Stimulated activated effector memory CD8-positive, alpha-beta T cell treated with anti-CD3 and anti-CD28 coated beads, Interleukin-12 subunit alpha, Interleukin-12 subunit beta, amount 100 ng/mL, for 72 hours (primary cell): ENCODE measurements at places on chromosomes 4 and X.
A peak's percentile ranks its signal among the peaks of the same experiment; 100 is the strongest.

DNA sequence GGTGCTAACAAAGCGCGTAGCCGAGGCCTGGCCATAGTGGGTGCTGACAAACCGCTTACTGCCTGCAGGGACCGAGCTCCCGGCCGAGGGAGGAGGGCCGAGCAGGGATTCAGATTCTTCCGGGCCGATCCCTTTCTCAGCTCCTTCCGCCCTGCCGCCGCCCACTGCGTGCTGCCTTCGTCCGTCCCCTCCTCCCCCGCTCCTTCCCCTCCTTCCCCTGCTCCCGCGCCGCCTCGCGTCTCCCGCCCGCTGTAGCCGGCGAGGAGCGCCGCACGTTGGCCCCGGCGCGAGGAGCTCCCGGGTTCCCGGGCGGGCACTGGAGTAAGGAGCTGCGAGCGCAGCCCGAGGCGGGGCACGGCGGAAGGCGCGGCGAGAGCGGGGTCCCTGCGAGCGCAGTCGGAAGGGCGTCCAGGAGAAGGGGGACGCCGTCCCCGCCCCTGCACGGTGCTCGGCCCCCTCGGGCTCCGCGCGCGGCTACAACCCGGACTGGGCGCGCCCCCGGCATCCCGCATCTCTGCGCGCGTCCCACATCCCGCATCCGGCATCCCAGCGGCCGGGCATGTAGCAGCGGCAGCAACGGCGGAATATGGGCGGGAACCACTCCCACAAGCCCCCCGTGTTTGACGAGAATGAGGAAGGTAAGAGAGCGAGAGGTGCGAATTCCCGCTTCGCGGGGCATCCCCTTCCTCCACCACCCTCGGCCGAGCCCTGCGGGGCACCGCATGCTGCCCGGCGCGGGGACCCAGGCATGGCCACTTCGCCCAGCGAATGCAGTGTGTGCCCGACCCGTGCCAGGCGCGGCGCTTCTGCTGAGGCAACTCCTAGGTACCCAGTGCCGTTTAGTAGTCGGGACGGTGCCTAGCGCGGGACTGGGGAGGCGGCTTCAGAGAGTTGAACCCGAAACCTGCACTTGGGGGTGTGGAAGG lies at the start of gene STK32B:
TSS of gene STK32B (plus strand) at position 203 of the 926 bp plus-strand sequence.
- no peak for DNase-seq

DNA sequence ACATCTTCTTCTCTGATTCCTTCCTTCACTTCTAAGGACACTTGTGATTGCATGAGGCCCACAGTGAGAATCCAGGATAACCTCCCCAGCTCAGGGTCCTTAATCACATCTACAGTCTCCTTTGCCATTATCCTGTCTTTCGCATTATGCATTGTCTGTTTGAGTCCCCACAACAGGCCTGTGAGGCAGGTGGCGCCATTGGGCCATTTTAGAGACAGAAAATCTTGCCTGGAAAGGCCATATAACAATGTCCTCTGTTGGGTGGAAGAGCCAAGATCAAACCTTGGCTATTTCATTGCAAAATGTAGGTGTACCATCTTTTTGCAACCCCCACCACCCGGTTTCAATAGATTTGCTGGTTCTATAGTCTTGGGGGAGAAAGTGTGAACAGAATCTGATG lies 11.8 kb upstream of the DCUN1D4 start:
- peak; percentile 65 for DNase-seq

GRCh38 chrX:101071582-101071981 lies 7.1 kb upstream of the TMEM35A start:
- no peak for DNase-seq

GRCh38 chrX:139815771-139816170 lies 107.8 kb upstream of the MCF2 start:
- no peak for DNase-seq

- no peak for DNase-seq
Measured at GRCh38 chr4:75549019-75549418, 6.8 kb upstream of the ODAPH start.

DNA sequence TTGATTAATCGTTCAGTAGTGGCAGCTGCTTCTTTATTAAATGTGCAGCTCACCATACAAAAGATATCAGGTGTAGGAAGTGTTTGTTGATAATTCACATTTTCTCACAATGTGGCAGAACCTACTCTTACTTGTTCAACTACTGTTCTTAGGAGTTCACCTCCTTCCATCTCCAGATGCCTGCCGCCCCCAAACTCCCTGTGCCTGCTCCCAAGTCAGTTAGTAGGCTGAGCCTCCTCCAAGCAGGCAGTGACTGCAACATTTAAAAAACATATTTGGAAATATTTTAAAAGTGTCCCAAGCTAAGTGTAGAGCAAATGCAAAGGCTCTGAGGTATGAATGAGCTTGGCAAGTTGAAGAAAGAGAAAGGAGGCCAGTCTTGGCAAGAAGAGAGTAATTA lies 100.2 kb downstream of the AFF2 start:
- no peak for DNase-seq

- no peak for DNase-seq
Measured at GRCh38 chr4:121653986-121654385, 42.8 kb downstream of the ANXA5 start.

- no peak for DNase-seq
Measured at GRCh38 chr4:184388106-184388505, 86.2 kb downstream of the IRF2 start.

- no peak for DNase-seq
Measured at GRCh38 chr4:90875791-90876190, 748.6 kb downstream of the CCSER1 start.

DNA sequence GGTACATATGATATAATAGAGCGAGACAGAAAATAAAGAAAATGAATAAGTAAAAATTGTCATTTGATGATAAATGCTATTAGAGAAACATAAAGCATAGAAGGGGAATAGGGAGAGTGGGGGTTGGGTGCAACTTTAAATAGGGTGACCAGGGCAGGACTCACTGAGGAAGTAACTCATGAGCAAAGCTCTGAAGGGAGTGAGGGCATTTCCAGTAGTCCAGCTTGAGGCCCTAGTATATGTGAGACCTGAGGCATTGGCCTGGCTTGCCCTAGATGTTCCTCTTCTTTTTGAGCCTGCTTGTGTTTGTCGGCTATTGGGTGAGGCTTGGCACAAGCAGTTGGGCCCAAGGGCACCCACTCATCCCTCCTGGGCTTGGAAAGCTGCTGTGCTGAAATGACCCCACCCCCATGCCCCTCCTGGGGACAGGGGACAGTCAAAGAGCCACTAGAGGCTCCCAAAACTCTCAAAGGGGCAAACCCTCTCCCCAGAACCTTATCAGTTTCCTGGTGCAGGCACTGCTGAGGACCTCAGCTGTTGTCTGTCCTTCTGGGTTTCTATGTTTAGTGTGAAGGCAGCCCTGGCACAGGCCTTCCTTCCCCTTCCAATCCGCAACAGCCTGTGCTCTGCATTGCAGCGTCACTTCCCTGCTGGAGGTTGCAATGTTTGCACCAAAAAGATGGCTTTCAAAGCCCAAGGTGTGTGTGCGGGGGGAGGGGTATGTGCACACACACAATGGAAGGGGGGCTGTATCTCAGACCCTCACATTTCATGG lies 40.1 kb downstream of the APLN start:
- DNase-seq: no peak

DNA sequence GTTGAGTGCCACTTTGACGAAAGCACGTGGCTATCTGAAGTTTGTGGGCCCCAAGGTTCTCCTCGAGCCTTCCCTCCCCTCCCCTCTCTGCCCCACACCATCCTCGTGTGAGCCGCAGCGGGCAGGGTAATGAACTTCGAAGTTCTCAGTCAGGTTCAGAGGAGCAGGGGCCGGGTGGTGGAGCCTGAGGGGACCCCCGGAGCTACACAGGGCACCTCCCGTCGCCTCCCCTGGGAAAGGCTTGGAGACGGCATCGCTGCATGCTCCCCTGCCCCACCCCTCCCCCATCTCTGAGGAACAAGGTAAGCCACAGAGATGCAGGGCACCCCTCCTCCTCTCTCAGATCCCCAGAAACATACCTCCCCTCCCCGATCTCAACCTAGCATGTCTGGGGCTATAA lies 2.8 kb upstream of the NKX1-1 start:
- DNase-seq: no peak
